ENCODE measurements at places on chromosomes 2 and 18.

DNA sequence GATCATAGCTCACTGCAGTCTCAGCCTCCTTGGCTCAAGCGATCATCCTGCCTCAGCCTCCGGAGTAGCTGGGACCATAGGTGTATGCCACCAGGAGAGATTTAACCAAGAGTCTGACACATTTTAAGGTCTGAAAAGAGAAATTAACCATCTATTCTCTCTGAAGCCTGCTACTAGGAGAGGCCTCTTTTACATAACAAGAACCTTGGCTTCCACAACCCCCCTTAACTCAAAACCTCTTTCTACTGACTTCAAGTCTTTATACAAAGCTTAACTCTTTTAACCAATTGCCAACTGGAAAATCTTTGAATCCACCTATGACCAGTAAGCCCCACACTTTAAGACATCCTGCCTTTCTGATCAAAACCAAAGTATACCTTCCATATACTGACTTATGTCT is 279.9 kb upstream of the CELF4 start:
- no peak for DNase-seq

DNA sequence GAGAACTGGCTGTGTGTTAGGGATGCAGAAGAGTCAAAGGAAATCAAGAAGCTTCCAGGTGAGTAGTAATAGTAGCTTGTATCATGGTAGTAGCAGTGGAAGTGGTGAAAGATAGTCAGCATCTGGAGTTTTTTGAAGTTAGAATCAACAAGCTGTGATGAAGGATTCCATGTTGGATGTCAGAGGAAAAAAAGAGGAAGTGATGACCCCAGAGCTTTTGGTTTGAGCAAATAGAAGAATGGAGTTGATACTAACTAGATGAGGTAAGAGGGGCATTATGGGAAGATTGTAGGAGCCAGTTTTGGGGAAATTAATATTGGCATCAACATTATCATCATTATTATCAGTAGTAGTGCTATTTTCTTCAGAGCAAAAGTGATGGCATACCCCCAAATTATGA is 542.2 kb downstream of the XIRP2 start:
- DNase-seq: no peak

DNA sequence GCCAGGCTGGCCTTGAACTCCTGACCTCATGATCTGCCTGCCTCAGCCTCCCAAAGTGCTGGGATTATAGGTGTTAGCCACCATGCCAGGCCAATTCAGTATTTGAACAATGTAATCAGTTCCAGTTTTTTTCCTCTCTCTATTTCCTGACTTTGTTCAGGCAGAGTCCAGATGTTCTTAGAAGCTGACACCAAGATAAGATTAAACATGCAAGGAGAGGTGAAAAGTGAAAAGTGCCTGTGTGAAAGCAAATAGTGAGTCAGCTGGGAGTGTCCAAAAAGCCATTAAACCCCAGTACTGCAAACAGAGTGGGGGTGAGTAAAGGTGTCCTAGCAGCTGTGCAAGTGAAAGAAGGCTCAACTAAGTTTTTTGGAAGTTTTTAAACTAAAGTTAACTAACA is 231.5 kb downstream of the PTH2R start:
- DNase-seq: no peak

- DNase-seq: no peak
These were observed 429.8 kb downstream of the TGIF1 start for GRCh38 chr18:3879836-3880120.

GRCh38 chr18:70276416-70277191 is 12.2 kb upstream of the SOCS6 start:
- DNase-seq: no peak

GRCh38 chr2:45643095-45643494 is 8.4 kb upstream of the PRKCE start:
- no peak for DNase-seq

- no peak for DNase-seq
These were observed 12.0 kb downstream of the SEPTIN10 start for GRCh38 chr2:109601783-109602182.

DNA sequence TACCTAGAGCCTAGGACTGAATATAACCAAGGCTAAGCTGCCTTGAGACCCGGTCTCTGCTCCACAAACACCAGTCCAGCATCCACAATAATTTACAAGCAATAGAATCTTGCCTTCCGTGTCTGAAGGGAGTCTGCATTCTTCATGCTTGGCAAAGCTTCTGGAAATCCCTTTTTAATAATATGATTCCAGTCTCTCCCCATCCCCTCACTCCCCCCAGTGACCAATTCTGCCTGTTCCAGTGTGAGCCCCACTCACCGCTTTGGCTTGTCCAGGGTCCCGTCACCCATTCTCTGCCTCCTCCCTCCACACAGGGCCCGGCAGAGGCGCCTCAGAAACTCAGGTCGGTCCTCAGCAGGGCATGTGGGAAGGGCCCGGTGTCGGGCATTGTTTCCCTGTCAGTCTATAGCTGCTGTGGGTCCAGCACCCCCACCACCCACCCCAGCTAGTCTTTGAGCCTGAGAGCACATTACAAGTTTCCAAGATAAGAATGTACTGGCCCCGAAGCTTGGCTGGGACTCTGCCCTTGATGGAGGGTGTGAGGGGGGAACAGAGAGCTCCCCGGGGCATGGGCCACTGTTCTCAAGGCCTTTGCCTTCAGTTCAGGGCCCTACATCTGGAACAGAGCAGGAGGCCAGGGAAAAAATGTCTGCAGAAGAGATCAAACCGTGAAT is 129.7 kb upstream of the MYCN start:
- no peak for DNase-seq

- no peak for DNase-seq
These were observed 1.7 kb downstream of the MYOM1 start for GRCh38 chr18:3217948-3218647.

GRCh38 chr18:3595369-3596273 is 145.6 kb downstream of the TGIF1 start:
- DNase-seq: peak; percentile 63

DNA sequence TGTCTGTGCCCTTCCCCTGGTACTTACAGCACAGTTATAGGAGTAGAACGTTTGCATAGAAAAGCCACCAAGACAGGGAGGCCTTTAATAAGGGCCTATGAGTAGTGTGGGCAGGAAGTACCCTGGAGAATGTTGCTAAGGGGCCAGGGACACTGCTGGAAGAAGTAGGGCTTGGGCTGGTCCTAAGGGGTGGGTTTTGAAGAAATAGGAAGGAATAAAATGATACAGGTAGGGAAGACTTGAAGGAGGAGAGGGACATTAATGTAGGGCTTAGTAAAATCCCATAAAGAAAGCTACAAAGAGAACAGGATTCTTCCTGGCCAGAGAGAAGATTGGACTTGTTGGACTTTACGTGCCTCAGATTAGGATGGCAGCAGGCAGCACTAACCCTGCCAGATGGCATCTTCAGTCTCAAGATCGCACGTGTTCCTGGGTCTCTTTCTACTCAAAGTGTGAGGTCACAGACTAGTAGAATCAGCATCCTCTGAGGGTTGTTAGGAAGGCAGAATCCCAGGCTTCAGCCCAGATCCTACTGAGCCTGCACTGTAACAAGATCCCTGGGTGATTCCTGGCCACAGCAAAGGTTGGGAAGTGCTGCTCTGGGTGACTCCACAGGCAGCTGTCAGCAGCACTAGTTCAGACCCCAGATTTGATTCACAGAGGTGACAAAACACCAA is 39.2 kb downstream of the EPAS1 start:
- no peak for DNase-seq

GRCh38 chr2:18860179-18860578 is 270.8 kb upstream of the NT5C1B start:
- no peak for DNase-seq

DNA sequence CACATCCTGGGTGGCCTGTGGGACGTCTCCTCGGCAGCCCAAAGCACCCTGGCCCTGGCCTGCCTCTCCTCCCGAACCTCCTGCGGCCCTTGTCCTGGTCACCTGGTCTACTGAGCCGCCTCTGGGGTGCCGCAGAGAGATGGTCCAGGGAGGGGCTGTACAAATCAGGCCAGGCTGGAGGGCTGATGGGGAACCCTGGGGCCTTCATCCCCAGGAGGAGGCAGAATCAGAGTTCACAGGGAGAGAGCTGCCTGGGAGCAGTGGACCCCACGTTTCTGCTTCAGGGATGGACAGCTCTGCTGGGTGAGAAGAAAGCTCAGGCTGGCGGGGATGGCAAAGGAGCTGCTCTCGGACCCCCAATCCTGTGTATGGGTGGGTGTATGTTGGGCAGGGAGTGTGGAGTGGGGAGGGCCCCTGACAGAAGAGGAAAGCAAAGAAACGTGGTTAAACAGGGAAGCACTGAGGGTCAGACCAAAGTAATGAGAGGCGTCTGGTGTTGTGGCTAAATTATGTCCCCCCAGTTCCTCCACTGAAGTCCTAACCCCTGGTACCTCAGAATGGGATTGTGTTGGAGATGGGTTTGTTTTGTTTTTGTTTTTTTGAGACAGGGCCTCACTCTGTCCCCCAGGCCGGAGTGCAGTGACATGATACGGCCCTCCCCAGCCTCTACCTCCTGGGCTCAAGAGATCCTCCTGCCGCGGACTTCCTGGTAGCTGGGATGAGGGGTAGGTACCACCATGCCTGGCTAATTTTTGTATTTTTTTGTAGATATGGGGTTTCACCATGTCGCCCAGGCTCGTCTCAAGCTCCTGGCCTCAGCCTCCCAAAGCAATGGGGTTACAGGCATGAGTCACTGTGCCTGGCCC is 73.4 kb upstream of the SMAD7 start:
- DNase-seq: no peak

All from amniotic stem cell (primary cell).